Activated gamma-delta T cell (primary cell): ENCODE measurements at places on chromosomes 4 and X.

DNA sequence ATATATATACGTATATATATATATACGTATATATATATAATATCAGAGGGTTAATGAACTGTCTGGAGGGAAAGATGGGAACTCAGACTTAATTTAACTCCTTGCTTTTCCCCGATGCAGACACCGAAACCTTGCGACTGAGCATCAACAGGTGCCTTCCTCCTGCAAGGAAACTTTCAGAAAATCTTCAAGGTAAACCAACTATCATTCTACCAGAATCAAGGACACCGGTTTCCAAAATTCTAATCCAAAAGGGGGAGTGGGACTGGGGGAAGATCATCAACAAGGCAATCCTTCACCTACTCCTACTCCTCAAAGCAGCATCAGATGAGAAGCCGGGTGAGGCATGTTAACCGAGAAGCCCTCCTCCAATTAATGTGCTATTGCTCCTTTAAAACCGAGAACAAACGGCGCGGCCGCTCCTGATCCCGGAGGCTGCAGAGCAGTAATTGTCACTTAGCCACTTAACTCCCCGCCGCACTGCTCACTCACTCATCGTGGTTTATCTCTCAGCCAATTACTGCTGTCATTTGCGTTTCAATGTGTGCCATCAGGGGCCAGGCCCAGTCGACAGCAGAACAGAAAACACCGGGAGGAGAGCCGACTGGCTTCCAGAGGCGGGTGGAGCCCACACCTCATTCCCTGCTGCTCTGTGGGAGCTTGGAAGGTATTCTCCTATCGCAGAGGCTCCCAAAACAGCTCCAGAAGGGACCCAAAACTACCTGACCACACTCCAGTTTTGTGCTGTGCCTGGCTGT lies 61.7 kb downstream of the MAML3 start:
- no peak for DNase-seq

- DNase-seq = no peak
Observed at GRCh38 chr4:147122685-147123084, 177.0 kb upstream of the TTC29 start.

GRCh38 chr4:99411041-99411440 lies 24.1 kb downstream of the ADH7 start:
- DNase-seq = no peak

GRCh38 chr4:61200187-61200915 lies at the start of gene ADGRL3:
ADGRL3 (plus strand) TSS chr4:61200326.
- DNase-seq = peak; percentile 8

DNA sequence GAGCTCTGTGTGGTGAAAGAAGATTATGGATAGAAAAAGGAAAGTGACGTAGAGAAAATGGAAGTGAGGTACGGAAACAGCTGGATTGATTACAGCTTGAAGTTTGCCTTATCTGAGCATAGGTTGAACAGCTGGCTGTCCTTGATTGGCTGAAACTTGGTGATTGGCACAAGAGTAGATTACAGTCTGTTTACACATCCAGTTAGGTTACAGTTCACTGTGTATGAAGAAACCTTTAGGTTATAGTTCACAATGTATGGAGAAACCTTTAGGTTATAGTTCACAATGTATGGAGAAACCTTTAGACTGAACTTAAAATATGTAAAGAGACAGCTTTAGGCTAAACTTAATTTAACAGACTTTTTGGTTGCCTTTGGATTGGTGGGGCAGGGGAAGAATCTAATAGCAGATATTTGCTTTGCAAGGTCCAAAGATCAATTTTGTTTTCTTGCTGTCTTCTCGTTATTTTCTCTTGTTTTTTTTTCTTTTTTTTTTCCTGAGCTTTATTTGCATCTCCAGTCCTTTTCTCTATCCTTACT lies 15.6 kb upstream of the ART3 start:
- no peak for DNase-seq
